SJCRH30 (cell line): ENCODE measurements at places on chromosomes 3 and 15. TPM values are rescaled to one million over a fixed set of nuclear protein-coding genes. Genes with fewer than 3 reads are reported as not detected.

GRCh38 chr3:41237907-41238306 lies 38.6 kb downstream of the CTNNB1 start:
- DNase-seq, result no peak

DNA sequence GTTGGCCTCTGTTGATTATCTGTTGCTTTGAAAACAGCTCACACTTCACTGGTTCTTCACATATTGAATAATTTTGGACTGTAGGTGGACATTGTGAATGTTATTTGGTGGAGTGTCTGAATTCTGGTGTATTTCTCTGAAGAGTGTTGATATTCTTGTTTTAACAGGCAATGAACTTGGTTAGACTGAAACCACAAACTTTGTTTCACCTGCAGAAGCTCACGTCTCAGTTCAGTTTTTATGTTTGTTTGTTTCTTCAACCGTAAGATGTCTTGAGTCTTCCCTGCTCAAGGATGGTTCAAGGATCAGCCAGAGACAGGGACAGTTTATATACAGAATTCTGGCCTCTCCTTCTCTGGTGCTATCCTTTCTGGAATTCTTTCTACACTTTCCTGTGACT lies 43.6 kb downstream of the C3orf20 start:
- DNase-seq, result no peak

GRCh38 chr3:157527131-157527881 lies 24.1 kb upstream of the VEPH1 start:
- no peak for DNase-seq

GRCh38 chr3:197366301-197367044 lies 68.1 kb upstream of the DLG1 start:
- DNase-seq, result no peak

GRCh38 chr3:182370949-182371348 lies 422.4 kb upstream of the ATP11B start:
- no peak for DNase-seq

- peak; percentile 100 for DNase-seq
These were observed at the start of gene ZBTB11 for GRCh38 chr3:101676765-101677435. Gene ZBTB11, minus strand, starts transcription at chr3:101677132. Its CDS starts 218 bp downstream, at chr3:101676914.

DNA sequence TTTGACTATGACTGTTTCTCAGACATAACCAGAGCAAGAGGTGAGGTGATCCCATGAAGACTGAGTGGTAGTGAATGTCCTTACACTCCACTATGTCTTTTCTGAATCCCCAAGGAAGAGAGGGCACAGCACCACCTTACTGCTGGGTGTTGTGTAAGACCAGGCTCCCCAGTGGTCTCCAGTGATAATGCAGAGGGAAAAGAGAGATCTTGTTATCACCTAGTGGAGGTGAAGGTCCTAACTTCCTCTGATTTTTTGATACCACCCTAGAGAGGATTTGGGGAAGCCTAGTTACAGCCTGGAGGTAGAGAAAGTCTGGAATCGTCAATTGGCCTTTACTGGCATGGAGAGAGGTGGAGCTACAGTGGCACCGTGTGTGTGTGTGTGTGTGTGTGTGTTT lies 288.0 kb upstream of the BCHE start:
- DNase-seq, result no peak

The SORD gene
- 48.8 and 49.5 TPM in 2 replicates for total RNA-seq

The UPK1B gene
- total RNA-seq, result not detected in 2 replicates
